Osteocyte (in vitro differentiated cells): ENCODE measurements at places on chromosomes 11 and 22.

DNA sequence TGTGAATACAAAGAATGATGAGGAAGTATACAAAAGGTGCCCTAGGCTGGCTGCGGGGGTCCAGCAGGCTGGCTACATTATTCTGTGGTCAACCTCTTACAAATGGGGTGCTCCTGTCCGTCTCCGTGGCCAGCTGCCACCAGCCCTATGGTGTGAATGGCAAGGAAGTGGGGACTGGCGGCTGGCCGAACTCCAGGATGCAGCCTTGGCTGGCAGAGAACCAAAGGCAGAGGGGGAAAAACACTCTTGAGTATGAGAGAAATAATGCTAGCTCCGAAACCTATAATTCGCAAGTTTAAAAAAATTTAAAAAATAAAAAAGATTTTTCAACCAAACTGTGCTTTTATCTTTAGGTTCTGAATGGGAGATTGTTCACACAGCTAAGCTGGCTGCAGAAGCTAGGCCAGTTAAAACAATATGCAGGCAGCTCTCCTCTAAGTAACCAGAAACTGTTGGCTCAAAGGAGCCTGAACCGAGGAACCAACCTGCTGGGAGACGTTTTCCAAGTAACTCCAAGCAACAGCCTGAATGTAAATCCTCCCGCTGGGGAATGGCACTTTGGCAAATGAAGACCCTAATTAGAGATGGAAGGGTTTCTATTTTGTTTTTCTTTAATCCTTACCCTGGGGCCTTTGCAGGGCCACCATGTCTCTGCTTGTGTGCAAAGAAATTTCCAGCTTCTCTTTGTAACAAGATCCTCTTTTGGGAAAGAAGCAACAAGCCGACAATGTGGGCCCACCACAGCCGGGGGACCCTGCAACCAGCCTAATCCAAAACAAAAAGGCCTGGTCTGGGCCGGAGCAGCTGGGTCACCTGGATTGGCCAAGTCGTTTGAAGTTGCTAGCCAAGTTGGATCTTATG, 50.2 kb downstream of the C22orf31 start:
- no peak for DNase-seq

- no peak for DNase-seq
Measured at GRCh38 chr11:113148652-113149051, 165.7 kb upstream of the TTC12 start.

DNA sequence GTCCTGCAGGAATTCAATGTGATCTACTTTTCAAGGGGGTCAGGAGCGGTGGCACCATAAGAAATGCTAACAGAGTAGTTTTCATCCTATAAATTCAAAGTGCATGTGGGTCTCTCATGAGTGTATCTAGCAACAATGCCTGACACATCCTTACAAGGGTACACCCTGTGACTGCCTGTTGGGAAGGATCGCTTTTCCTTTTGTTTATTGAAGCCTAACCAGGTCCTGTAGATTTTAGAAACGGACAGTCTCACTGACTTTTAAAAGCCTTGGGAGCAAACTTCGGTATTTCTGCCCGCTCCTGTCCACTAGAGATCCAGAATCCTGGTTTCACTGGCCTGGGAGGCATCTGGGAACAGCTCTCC, 102.4 kb downstream of the MICAL2 start:
- DNase-seq: no peak

GRCh38 chr22:37186228-37186996, 1.6 kb downstream of the C1QTNF6 start:
- no peak for DNase-seq
